ENCODE measurements at places on chromosomes 4 and X.

- DNase-seq: no peak
Observed at GRCh38 chr4:8725071-8725841, 132.7 kb downstream of the CPZ start.

DNA sequence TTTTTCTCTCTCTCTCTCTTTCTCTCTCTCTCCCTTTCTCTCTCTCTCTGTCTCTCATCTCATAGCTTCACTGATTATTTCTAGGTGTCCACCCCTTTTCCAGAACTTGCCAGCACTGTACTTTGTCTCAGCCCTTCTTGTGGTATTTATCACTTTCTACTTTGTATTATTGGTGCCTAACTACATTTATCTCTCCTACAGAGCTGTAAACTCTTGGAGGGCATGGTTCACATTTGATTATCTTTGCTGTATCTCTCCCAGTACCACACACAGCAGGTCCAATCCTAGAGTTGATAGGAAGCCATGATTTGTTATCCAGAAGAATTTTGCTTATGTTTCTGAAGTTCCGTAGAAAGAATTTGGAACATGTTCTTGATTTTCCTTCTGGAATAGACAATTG is 5.2 kb upstream of the PRKG2 start:
- no peak for DNase-seq

GRCh38 chr4:43766648-43767047 is 682.0 kb downstream of the KCTD8 start:
- DNase-seq: no peak

GRCh38 chr4:26077756-26078155 is 163.7 kb downstream of the SMIM20 start:
- DNase-seq: no peak

DNA sequence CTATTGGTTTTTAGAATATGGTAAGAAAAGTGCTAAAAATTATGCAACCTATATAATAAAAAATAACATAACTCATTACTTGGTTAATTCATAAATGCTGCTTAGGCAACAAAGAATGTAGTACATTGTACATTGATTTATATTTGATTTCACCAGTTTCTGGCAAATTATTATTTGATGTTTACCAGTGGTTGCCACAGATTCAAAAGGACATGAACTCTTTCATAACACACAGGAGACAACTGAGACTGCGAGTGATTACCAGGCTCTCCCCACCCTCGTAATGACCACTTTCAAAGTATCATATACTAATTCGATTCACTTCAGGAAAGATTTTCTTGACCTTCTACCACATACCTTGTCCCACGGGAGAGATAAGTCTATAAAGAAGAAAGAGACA is 158.5 kb downstream of the NR3C2 start:
- no peak for DNase-seq

- no peak for DNase-seq
Observed at GRCh38 chrX:40314070-40314469, 216.3 kb upstream of the BCOR start.

DNA sequence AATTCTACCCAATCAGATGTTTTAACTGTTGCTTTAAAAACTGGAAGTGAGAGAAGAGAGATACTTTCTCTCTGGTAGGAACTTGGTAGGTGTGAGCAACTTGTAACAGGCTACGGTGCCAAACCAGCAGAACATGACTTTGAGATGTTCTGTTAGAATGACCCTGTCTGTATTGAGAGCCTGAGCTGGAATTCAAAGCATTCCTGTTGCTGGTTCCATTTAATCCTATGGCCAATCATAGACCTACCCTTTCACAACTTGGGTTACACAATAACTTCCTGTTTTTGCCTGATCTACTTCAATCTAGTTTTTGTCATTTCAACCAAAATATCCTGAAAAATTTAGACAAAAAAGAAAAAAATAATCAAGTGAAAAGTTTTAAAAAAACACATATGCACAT is 1.7 kb upstream of the PRRG1 start:
- no peak for DNase-seq

GRCh38 chr4:108126806-108127205 is 41.9 kb downstream of the LEF1 start:
- DNase-seq: no peak

- DNase-seq: no peak
Observed at GRCh38 chrX:102599951-102600579, 750 bp downstream of the ARMCX5 start.

DNA sequence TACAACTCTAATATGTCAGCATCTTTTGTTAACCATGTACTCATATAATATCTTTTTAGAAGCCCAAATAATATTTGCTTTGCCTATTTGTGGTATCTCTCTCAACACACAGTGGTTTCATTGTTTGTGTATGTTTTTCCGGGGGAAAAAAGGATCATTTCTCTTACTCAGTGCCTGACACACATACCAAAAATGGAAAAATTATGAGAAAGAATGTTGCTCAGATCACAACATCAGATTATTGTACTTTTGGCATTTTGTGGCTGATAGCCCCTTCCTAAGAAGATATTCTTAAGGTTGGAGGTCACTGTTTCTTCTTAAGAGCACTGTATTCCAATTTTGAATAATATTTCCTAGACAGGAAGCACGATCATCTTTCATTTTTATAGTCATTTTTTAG is 93.6 kb downstream of the PDLIM5 start:
- no peak for DNase-seq

GRCh38 chr4:165248102-165248501 is 40.7 kb downstream of the KLHL2 start:
- no peak for DNase-seq

DNA sequence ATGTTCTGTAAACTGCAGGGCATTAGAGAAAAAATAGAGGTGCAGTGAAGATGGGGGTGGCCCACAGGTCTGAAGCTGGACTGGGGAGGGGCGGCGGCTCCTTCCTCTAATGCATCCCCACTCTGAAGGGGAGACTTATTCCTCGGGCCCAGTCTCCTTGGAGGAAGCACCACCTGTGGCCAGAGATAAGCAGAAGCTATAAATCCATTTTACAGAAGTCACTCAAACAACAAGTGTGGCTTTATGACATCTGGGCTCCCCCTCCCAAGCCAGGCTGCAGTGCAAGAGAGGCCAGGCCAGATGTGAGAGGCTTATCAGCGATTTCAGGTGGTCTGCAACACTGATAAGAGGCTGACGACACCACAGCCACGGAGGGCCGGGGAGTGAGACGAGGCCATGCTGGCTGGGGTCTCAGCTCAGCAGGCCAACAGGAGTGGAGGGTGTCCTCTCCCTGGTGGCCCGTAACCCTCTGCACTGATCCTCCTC is 15.8 kb downstream of the CYTL1 start:
- DNase-seq: no peak

- DNase-seq: no peak
Observed at GRCh38 chrX:34377645-34378044, 245.5 kb upstream of the FAM47A start.

DNA sequence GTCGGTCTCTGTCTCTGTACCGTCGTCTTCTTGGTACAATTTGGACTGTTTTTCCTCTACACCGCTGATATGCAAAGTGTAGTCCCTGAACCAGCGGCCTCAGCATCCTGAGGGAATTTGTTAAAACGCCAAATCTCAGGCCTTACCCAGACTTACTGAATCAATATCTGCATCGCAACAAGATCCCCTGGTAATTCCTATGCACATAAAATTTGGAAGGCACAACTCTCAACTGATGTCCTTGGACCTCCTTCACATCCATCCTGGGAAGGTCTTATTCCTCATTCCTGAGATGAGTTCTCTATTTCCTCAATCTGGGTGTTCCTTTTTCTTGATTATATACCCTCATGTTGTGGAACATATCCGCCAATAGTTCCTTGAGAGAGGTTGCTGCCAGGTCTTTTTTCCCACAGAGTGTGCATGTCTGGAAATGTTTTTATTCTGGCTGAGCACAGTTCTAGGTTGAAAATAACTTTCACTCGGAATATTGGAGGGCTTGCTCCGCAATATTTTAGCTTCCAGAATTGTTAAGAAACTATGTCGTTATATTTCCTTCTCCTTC is 738 bp upstream of the HPF1 start:
- DNase-seq: no peak

- no peak for DNase-seq
Observed at GRCh38 chr4:184016759-184017668, 111.9 kb downstream of the STOX2 start.

GRCh38 chrX:139020801-139021200 is 309.3 kb upstream of the FGF13 start:
- DNase-seq: no peak

DNA sequence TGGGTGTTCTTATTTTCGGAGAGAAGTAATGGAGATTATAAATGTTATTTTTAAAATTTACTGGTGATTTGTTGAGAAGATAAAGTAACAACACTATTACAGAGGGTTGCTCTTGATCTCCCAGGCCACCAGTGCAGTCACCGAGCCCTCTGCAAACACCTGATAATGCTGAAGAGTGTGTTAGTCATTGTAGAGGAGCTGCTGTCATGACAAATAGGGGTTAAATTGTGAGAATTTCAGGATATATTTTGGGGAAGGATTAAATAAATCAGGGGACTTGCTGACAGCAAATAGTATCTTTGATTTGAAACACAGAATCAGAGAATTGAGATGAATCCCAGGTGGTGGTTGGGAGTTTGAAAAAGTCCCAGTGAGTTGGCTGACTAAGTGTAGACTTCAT is 16.7 kb upstream of the HAND2 start:
- no peak for DNase-seq

DNA sequence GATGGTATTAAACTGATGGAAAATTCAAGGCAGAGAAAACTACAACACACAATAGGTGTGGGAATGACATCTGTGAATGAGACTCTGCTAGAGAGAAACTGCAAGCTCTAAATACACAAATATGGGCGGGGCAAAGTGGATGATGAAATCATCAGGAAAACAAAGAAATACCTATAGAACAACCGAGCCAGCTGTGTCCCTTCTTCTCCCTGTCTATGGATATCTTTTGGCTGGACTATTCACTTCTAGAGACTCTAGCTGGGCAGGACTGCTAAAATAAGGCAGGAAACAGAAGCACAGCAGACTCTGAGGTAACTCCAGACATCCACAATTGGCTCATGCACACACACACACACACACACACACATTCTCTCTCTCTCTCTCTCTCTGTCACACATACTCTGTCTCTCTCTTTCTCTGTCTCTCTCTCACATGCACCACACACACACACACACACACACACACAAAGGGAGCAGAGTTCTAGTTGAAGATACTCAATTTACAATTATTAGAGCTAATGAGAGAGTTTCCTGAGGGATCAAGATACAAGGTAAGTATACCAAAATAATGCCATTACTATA is 27.2 kb upstream of the EDNRA start:
- DNase-seq: no peak

DNA sequence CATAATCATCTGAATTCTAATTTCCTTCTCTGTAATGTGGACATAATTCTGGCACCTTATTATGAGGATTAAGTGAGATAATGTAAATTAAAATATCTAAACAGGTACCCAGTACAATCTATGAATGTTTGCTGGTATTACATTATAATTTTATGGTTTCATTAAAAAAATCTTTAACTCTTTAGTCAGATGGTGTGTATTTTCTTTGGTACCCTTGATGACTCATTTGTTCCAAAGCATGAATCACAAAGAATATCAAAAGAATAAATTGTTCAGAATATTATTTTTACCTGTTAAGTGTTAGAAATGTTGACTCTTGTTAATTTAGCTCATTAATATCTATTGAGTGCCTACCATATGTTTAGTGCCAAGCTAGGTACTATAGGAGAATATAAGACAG is 74.3 kb downstream of the SNX25 start:
- DNase-seq: no peak

- DNase-seq: no peak
Observed at GRCh38 chr4:41077628-41078027, 136.7 kb downstream of the APBB2 start.

DNA sequence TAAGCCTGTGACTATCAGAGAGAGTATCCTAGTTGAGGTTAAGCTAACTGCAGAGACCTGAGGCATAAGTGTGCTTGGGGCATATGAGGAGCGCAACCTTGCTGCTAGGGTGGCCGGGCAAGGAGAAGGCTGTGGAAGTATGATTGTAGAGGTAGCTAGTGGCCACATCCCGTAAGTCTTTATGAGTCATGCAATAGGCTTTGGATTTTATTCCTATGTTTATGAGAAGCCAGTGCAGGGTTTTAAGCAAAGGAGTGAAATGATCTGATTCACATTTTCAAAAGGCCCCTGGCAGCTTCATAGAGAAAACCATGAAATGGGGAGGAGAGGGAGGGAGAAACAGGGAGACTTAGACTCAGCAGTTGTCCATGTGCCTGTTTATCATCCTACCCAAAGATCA is 92.1 kb upstream of the WDFY3 start:
- no peak for DNase-seq

GRCh38 chrX:107674480-107675364 is 46.4 kb downstream of the PRPS1 start:
- peak; percentile 33 for DNase-seq

GRCh38 chr4:154467886-154468285 is 23.7 kb downstream of the DCHS2 start:
- DNase-seq: no peak

DNA sequence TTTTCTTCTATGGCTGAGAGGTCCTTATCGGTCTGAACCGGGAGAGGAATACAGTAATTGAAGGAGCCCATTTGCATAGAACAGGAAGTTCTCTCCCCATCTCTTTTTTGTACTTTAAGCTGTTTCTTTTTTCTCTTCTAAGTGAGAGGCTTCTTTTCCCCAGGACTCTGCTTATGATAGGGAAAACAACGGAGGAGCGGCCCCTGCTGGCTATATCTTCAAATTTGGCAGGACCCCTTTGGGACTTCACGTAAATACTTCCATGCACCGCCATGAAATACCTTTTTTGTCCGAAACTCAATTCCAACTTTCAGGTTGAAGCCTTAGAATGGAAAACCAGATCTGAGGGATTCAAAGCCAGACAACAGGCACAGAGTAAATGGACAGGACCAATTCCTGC is 1153.0 kb upstream of the INTU start:
- DNase-seq: no peak

DNA sequence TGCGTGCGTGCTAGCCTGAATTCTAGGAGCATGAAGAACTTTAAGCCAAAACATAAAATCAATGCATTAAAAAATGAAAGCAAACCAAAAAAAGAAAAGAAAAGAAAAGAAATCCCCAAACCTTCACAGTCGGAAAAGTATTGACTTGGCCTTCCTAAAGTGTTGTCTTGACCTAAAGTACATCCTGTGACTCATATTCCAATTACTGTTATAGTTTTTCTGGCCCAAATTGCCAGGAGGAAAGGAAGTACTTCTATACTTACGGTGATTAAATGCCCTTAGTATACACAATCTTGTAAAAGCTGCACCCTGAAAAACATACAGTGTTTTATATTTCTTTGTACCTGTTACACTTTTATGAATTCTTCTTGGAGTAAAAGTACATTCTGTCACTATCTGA is 512.8 kb downstream of the ANKRD50 start:
- DNase-seq: no peak

GRCh38 chr4:173735049-173735448 is 205.0 kb upstream of the HAND2 start:
- DNase-seq: no peak

DNA sequence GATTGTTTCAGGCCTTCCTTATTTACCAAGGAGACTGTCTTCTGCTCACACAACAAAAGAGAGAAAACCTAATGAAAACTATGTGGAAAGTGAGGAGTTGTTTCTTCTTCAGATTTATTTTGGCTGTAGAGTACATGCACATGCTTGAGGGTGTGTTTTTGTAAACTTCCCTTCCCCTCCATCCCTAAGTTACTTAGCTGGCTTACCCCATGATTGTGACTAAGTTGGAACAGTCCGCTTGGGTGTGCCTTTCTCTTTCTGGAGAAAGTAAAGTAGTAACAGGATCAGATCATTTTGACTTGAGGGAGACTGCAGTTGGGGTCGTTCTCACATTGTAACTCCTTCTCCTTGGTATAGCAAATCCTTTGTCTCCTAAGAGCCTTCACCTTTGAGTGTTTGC is 155.9 kb downstream of the RTL9 start:
- DNase-seq: no peak

GRCh38 chr4:22877486-22878052 is 184.8 kb downstream of the GBA3 start:
- no peak for DNase-seq
